ENCODE measurements at places on chromosomes 7 and 10.

DNA sequence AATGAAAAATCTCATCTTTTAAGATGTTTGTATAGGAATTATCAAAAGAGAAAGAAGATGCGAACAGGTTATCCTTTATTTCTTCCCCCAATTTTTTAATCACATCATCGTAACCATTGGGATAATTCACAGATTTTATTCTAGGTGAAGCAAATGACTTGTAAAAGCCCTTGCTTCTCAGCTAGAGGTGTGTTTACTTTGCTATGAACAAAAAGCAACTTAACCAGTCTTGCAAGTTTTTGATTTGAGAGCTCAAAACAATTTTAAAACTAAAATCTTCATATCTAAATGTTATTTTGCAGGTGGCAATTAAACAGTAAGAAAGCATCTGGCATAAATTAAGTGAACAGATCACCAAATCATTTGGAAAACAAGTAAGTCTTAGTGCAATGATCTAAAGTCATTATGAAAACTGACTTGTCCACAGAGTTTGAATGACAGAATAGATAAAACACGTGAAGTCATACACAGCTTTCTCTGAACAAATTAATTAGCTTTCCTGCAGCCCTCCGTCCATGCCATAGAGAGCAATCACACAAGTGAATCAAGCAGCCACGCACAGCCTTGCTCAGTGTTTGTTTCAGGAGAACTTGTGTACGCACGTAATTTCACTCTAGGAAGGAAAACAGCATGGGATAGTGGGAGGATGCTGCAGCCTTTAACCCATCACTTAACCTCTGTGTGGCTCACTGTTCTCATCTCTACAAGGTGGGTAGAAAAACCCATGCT, 85.0 kb upstream of the ZNF800 start:
- no peak for DNase-seq

DNA sequence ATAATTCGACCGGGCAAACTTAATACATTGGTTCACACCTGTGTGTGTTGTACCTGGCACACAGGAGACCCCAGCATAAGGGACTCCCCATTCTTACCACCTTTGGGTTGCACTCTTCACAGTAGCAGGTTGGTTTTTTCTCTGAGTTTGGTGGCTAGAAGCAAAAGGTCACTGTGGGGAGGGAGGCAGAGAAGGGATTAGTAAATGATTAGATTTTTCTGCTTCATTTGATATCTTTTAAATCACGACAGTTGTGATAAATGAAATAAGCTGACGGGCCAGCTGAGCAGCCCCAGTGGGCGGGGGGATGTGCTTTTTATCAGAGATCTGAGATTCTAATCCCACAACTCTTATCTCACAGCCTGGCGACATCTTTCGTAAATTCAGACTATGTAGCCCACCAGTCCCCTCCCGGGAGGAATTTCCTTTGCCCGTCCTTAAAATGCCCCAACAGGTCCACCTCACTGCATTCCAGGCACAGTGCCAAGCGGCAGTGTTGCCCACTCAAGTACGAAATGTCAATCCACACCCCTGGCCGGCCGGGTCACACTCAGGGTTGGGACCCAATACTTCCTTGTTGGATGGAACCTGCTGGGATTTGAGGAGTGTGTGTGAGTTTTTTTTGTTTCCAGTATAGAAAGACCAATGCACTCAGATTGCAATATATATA, 10.5 kb upstream of the KCP start:
- DNase-seq, result no peak

GRCh38 chr7:17996442-17997223, 31.0 kb downstream of the PRPS1L1 start:
- no peak for DNase-seq

- DNase-seq, result no peak
Observed at GRCh38 chr7:35802102-35802466, 1.2 kb downstream of the SEPTIN7 start.

DNA sequence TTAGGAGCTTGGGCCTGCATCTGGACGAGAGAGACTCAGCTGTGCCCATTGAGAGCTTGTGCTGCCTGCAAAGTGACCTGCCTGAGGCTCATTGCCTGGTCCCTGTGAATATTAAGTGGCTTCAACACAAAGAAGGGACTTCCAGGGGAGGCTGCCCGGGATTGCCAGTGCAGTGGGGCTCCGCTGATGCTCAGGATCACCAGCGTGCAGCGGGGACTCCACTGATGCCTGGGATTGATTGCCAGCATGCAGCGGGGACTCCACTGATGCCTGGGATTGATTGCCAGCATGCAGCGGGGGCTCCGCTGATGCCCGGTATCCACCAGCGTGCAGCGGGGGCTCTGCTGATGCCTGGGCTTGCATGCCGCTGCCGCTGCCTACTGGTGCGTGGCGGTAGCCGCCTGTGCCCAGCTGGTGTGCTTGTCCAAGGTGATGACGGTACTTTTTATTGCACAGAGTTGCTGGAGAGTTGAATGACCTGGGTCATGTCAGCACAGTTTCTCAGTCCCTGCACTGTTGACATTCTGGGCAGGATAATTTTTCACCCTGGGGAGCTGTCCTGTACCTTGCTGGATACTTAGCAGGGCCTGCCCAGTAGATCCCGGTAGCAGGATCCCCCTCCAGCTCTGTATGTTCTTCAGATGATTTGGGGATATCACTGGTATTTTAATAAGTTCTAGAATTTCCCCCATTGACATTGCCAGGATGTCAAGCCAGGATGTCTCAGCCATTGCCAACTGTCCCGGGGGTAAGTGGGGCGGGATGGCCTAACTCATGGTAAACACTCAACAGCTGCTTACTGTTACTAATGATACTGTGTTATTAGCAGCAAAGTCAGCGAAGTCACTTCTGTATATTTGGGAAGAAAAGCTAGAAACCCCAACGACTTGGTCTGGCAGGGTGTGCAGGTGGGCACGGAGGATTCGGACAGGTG, 13.0 kb downstream of the DOCK1 start:
- DNase-seq, result no peak

DNA sequence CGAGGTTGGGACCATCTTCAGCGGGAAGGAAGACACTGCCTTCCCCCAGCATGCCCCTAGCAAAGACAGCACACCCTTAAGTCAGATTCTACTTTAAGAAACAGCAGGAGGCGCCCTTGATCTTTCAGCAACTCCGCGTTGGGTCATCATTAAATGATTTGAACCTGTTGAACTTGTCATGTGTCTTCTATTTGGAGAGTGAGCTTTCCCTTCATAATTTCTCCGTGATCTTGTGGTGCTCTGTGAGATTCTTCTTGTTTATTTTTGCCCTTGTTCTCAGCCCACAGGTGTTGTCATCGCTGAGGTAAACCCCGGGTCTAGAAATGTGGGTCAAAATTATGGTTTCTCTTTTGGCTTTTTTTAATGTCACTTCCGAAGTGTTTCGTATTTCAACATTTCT, 49.5 kb upstream of the PITRM1 start:
- no peak for DNase-seq

DNA sequence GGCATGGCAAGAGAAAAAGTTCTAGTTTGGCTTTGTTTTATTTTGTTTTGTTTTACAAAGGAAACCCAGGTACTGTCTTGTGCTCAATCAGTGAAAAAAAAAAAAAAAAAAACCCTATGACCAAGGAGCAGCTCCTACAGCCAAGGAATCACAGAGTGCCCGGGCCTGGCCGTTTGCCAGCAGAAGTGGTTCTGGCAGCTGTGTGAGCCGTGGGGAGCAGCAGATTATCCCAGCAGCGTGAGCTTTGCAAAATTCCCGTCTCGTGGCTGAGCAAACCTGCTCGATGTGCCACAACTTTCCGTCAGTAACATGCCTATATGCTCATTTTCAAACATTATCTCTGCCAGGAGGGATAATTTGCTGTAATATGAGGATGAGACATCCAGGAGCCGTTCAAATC, 293.7 kb downstream of the POU6F2 start:
- DNase-seq, result no peak

GRCh38 chr10:127133225-127133624, 63.2 kb downstream of the INSYN2A start:
- DNase-seq, result no peak

DNA sequence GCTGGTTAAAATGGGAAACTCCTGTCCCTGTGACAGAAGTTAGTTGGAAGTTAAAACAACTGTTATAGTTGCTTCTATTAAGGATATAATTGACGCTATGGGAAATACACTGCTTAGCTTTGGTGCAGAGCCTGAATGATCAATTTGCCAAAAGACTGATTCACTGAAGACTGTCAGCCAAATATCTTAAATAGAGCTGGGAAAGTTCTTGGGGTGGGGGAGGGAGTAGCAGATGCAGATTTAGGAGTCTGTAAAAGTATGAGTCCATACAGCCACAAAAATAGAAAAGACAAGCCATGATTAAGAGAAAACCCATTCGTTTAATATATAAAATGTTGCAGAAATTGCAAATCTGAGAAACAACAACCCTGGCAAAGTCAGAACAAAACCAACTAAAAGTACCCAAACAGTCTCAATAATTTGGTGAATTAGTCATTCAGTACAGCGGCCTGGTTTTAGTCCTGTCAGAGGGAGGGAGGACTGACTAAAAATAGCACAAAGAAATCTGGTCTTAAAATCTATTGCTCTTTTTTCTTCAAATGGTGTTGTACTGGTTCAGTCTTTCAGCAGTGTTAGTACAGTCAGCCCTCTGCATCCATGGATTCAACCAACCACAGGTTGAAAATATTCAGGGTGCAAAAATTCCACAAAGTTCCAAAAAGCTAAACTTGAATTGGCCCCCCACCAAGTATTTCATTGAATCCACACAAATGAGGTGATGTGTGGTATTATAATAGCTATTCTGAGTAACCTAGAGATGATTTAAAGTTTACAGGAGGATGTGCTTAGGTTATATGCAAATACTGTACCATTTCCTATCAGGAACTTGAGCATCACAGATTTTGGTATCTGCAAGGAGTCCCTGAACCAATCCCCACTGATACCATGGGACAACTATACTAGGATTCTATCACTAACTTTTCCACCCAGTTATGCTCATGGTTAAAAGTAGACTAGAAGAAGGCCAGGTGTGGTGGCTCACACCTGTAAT, 30.0 kb downstream of the STK17A start:
- DNase-seq, result no peak

DNA sequence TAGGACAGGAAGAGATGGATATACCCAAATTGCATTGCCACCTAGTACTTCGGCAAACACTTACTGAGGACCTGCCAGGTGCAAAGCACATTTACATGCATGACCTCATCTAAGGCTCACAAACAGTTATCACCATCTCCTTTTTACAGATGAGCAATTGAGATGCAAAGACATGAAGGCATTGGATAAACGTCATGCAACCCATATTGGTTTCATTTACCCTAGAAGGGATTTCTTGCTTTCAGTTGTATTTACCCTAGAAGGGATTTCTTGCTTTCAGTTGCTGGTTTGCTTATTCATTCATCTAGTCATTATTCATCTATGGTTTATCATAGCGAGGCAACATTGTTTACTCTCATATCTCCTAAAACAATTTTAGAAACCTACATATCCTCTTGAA, 52.2 kb downstream of the STEAP1B start:
- no peak for DNase-seq

DNA sequence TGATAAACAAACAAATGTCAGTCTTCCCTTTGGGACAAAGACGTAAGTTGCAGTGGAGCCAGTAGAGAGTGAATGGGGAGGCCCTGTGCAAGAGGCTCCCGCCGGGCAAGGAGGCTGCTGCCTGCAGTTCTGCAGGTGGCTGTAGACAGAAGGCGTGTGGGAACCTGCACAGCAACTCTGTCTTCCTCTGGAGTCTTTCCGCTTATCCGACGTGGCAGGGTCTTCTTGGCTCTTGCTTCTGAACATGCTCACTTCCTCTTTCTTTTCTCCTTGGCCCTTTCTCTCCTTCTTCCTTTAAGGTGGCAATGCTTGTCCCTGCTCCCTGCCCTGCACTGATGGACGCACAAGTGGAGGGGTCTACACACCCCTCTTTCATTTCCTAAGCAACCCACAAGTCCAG, 122.5 kb downstream of the HIPK2 start:
- DNase-seq, result no peak

DNA sequence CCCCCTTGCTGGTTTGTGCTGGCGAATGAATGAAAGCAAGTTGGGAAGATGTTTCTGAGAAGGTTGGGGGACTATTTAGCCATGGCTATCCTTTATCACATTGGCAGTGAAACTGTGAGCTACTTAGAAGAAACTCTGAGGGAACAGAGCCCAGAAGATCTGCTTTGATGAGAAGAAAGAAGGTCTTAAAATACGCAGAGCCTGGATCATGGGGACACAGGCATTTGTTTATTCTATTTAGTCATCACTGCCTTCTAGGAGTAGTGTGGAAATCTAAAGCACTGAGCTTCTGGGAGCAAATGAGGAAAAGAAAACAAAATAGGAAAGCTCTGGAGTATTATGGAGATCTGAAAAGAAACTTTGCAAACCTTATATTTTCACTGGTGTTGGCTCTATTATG, 28.5 kb downstream of the CPED1 start:
- no peak for DNase-seq

GRCh38 chr10:110699859-110700468, 55.8 kb downstream of the RBM20 start:
- DNase-seq, result no peak

DNA sequence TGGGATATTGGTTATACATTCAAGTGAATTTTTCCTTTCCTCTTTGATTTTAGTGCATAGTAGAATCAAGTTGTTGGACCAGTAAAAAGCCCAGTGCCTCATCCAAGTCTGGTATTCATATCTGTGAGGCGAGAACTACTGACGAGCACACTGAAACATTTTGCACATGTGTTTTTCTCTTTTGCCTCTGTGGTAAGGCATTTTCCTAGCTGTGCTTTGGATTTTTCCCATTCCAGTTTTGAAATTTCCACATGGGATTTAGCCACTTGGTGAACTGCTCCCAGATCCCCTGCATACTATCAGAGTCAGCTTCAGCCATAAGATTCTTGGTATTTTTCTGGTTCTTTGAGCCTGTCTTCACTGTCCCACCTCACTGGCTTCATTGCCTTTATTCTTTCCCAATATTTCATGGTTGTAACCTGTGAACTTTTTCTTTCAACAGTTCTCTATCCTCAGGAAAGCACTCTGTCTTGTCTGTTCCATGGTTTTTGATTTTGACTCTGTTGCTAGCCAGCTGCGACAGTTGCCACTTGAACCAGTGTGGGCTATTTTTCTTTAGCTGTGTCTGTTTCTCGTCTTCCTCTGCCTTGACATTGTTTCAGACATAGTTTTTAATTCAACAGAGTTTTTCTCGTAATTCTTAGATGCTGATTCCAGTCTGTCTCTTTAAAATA, 239.0 kb downstream of the REEP3 start:
- DNase-seq, result no peak
